ENCODE measurements at places on chromosomes 1 and 21. TPM values are rescaled to one million over a fixed set of nuclear protein-coding genes. Genes with fewer than 3 reads are reported as not detected.

DNA sequence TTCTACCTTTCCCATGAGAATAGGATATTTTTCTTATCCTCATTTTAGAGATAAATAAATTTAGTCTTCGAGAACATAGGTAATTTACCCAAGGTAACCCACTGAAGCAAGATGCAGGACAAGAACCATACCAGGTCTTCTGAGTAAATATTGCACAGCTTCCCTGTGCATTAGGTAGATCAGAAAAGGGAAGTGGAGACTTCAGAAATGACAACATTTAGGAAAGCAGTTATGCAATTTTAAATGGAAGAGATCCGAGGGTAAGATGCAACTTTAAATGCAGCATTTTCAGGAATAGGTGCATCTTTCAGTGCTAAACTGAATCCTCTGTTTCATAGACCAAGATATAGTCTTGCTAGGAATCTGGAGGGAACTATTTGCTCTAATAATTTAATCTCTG, 206.4 kb upstream of the SGIP1 start:
- DNase-seq: no peak

DNA sequence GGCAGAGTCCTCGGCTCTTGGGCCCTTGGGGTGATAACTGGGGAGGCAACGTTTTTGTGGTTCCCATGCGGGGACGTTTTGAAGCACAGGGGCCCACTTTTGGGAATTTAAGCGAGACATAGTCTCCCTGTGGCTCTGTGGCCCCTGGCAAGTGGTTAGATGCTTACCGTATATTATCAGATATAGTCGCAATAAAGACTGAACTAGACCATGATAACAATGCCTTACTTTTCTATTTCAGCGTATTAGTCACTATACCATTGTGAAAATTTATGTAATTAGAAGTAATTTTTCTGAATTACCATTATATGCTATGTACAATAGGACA, 538 bp upstream of the RCAN1 start:
- no peak for DNase-seq

DNA sequence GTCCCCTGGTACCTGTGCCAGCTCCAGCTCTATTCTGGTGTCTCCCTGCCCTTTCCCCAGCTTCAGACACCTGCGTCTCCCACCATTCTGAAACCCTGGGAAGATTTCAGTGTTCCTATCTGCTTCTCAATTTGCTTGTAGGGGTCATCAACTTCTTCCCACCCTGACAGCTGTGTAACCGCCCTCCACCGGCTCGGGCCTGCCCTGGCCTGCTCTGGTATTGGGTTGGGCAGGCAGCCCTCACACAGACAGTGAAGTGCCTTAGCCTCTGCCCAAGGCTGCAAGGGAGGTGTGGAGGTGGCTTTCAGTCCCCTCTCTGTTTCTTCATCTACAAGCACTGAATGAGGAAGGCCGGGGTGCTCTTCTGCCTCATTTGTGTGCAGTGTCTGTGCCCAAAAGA, 97.2 kb downstream of the LAMC2 start:
- DNase-seq: no peak

DNA sequence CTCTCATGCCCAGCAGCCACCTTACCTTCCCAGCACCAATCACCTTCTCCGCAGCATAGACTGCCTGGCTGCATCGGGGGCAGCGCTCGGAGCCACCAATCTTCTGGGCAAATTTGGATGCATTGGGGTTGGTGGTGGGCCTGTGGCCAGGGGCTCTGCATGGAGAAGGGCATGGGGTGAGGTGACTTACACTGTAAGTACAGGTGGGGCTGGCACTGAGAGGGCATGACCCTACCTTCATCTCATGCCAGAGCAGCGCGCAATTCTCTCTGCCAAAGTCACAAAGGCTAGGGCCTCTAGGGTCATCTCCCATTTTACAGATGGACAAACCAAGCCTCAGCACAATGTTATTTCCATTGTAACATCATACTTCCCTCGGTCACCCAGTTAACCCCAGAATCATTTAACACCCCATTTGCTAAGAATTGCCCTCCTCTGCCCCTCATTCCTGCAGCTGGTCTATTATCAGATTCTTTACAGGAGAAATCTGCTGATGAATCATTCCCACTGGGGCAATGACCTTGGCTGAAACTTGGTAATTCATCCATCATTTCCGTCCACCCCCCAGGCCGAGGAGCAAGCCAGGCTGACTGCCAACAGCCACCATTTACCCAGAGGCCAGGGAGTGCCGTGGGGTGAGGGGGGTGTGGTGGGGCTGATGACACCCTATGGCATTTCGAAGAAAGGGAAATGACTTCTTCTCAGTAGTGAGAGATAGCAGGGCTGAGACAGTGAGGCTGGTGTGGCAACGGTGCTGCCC, 17.9 kb downstream of the CSRP1 start:
- no peak for DNase-seq

DNA sequence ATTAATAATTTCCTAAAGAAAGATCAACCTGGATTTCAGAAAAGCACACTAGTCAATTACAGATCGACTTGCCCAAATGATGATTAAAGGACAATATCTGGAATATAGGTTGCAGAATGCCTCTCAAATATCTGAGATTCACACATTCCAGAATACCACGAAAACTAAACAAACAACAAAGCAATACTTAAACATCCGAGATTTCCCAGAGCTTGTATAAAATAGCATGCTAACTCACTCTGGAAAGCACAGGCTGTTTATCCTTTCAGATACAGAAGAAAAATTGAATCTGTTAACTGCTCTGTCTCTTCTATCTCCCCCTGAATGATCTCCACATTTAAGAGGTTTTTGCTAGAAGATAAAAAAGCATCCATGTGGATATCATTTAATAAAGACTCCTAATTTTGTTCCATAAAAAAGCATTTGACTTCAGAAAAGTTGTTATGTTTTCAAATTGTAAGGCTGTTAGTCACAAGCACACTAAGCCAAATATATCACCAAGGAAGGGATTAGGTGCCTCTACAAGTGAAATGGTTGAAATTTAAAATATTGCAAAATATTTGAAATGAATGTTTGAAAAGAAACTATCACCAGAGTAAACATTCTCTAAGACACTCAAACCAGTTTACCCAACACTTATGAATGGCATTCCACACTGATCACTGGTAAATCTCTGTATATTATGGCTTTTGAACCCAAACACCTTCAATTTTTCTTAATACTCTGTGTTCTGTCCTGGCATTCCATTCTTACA, 865.1 kb upstream of the ADAMTS5 start:
- no peak for DNase-seq

GRCh38 chr1:40939320-40940059, 40.0 kb upstream of the CTPS1 start:
- no peak for DNase-seq

GRCh38 chr1:40840526-40841323, 21.4 kb downstream of the CITED4 start:
- no peak for DNase-seq

GRCh38 chr1:79264975-79265818, 258.7 kb upstream of the ADGRL4 start:
- DNase-seq: no peak

DNA sequence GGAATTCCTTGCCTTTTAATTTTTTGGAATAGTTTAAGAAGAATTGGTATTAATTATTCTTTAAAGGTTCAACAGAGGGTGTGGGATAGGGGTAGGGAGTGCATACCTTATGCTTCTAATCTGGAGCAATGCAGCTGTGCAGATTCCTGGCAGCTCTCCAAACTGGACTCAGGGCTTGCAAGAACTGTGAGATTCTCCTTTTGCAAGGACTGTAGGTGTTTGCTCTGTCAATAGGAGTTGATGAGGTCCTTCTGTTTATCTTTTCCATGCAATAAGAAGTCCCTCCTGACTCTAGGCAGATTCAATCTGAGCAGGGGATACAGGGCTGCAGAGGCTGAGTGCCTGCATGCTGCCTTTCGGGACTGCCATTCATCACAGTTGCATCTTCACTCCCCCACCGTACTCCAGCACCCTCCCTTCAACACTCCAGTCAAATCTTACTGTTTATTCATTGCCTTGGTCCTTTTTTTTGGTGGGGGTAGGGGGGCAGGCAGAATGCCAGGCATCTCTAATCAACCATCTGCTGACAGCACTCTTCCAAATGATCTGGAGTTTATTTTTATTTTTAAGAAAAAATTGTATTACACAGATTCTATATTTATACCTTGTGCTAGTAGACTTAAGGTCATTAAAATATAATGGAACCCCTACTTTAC, 122.3 kb downstream of the DISC1 start:
- no peak for DNase-seq

GRCh38 chr1:64231153-64231552, 27.7 kb downstream of the UBE2U start:
- no peak for DNase-seq

- DNase-seq: no peak
Measured at GRCh38 chr1:161019751-161020495, 1.0 kb downstream of the F11R start.

GRCh38 chr1:191615101-191615821, 543.0 kb upstream of the RGS18 start:
- no peak for DNase-seq

Gene ADAM30
- not detected for total RNA-seq

Gene DEPDC1
- not detected for total RNA-seq

Gene UBL4B
- total RNA-seq: 0.29 TPM

Gene LCE3D
- total RNA-seq: not detected

Data from breast epithelium (tissue), 4 donors.